ENCODE measurements at places on chromosomes 5 and 9. TPM values are rescaled to one million over a fixed set of nuclear protein-coding genes. Genes with fewer than 3 reads are reported as not detected.
A peak's percentile ranks its signal among the peaks of the same experiment; 100 is the strongest.

The ALDH1A1 gene
- total RNA-seq = not detected

GRCh38 chr9:7982907-7983306 lies 183.3 kb upstream of the DMAC1 start:
- DNase-seq = no peak

DNA sequence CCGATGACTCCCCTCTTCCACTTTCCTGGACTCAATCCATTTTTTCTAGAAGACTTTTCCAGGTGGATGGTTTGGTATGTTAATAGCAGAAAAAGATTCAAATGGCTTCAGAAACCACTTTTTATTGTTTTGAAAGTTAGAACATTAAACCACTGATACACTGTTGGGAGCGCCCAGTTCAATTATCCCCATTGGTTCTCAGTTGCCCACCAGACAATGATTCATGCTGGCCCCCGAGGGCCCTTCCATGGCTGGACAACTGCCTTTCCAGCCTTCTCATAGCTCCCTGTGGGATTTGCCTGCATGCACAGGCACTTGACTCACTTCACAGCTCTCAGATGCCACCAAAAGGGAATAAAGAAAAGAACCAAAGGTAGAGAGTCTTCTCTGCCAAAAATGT lies 21.3 kb upstream of the ANKRD34B start:
- DNase-seq = peak; percentile 70

The FRRS1L gene
- total RNA-seq = not detected

The GRM6 gene
- not detected for total RNA-seq

GRCh38 chr5:131630208-131630962 lies 4.6 kb downstream of the RAPGEF6 start:
- no peak for DNase-seq

DNA sequence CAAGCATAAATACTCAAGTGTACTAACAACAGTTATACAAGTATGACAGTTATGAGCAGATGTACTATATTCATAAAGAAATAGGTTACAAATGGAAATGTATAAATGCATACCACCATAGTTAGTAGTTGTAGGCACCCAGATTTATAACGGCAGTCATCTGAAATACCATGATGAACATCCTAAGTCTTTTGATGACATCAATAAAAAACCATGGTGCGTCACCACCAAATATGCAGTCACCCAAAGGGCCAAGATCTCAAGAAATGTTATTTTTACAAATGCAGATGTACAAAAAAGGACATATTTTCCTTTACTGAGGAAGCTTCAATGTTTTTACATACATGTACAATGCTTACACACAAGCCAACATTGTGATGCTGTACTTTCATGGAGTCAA lies 70.8 kb upstream of the XPA start:
- DNase-seq = no peak

The SPINK6 gene
- total RNA-seq = not detected

DNA sequence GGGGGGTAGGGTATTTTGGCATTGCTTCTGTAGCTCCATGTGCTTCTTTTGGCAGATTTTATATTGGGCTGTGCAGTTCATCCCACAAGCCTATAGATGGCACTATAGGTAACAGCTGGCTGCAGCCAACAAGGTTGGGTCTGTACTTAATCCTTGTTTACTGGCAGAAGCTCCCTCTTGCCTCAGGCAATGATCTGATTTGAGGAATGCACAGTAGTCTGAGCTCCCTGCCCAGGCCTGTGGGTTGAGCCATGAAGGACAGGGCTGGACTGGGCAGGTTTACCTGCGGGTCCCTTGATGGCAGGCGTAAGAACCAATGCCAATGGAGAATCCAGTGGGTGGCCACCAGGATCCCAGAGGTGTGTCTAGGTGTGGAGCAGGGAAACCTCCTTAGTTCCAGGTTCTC lies 11.7 kb upstream of the OR1J2 start:
- peak; percentile 62 for DNase-seq

DNA sequence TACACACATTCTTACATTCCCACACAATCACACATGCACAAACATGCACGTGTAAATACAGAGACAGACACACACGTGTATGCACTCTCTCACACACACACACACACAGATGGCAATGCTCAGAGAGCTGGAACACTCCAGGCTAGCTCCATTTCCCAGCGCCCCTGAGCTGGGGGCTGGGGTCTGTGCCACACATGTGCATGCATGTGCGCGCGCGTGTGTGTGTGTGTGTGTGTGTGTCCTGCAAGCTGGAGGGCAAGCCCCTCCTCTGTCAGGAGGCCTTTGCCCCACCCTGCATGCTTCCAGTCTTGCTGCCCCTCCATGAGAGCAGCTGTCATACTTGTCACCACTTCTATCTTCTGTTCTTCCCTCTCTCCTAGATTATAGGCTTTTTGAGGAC lies 16.6 kb upstream of the S1PR3 start:
- no peak for DNase-seq

Measured in RPMI7951 (cell line).